D721Med (cell line): ENCODE measurements at places on chromosomes 4 and X.
A peak's percentile ranks its signal among the peaks of the same experiment; 100 is the strongest.

DNA sequence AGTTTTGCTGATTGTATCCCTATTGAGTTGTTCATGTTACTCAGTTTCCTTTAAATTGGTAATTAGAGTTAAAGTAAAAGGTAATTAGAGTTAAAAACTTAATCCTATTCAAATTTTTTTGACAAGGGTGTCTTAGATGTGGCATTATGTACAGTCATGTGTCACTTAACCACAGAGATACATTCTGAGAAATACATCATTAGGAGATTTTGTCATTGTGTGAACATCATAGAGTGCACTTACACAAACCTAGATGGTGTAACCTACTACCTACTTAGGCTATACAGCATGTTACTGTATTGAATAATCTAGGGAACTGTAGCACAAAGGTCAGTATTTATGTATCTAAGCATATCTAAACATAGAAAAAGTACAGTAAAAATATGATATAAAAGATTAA lies 39.2 kb downstream of the BEX3 start:
- DNase-seq: no peak

DNA sequence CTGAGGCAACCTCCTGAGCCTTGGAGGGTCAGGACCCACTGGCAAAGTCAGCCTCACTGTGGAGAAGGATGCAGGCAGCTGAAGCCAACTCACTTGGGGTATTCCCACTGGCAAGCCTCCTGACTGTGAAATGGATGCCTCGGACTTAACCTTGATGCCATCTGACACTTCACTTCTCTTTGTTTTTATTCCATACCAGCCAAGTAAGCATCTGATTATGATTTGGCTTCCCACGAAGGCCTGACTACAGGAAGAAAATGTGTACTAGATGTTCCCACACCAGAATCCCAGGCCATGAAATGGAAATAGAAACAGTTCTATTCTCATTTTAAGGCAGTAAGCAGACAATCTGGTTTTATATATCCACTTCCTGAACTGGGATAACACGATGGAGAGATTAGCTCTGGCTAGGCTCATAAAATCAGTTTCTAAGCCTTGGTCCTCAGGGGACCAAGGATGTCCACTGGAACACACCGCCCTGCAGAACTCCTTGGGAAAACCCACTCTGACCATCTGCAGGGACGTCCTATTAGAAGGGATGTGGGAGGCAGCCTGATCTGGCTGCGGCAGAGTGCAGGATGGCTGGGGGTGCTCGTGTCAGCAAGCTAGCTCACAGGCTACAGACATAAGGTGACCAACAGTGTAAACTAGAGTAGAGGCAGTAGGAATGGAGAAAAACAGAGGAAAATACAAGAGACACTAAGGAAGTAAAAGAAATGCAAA lies 89.3 kb downstream of the TSPAN5 start:
- no peak for DNase-seq

GRCh38 chr4:113823291-113823659 lies 61.7 kb upstream of the CAMK2D start:
- no peak for DNase-seq

DNA sequence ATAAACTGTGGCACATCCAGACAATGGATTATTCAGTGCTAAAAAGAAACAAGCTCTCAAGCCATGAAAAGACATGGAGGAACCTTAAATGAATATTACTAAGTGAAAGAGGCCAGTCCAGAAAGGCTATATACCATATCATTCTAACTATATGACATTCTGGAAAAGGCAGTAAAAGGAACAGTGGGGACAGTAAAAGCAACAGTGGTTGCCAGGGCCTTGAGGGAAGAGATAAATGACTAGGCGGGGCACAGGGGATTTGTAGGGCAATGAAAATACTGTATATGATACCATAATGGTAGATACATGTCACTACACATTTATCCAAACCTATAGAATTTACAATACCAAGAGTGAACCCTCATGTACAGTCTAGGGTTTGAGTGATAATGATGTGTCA lies 115.3 kb downstream of the ATP8A1 start:
- no peak for DNase-seq

DNA sequence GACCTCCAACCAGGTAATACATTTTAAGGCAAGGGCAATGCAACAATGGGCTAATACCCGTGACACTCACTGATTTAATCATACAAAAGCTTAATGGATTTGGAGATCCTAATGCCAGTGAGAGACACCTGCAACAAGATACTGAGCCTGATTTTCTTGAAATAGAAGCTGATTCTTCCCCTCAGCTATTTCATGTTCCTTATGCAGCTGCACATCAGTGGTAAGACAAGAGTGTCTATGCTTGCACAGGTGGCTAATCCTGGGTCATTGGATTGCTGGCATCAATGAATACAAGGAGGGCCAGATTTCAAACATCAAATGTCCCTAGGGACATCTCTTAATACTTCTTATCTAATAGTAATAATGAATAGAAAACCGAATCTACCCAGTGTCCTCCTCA lies 139.7 kb downstream of the PPARGC1A start:
- DNase-seq: no peak

- DNase-seq: no peak
These were observed 86.2 kb downstream of the WNK3 start for GRCh38 chrX:54271664-54272063.

GRCh38 chr4:62053974-62054373 lies 853.8 kb downstream of the ADGRL3 start:
- DNase-seq: no peak

GRCh38 chr4:88533937-88534750 lies 10.6 kb upstream of the PYURF start:
- DNase-seq: no peak

DNA sequence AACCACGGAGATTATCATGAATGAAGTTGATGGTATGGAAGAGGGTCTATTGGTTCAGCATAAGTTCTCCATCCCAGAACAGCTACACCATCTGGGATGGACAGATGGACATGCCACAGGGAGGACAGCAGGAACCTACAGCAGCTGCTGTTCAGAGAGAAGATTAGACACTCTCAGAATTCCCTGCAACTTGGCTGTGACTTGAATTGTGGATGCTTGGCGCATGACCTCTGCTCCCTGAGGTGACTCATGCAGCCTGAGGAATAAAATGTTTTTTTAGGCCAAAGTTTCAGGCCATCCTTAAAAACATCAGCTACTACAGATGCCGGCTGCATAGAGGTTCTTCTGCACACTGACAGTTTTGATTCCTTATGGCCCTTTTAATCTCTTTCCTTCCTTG lies 97.3 kb downstream of the RS1 start:
- DNase-seq: no peak

- no peak for DNase-seq
These were observed 29.3 kb downstream of the FAM199X start for GRCh38 chrX:104195489-104196084.

GRCh38 chr4:95552942-95553550 lies 4.3 kb upstream of the UNC5C start:
- DNase-seq: no peak

DNA sequence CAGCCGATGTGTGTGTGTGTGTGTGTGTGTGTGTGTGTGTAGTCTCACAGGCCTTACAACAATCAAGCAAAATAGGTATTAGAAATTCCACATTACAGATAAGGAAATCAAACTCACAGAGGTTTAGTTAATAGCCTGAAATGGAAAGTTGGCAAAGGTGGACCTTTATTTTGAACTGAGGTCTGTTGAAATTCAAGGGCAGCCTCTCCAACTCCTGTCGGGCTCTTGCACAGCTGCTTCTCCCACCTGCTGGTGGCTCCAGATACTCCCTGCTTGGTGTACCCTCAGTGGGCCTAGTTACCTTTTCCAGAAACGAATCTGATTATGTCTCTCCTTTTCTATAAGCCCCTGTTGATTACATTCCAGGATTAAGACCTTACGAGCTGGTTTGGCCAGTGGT lies 195.9 kb downstream of the MGST2 start:
- DNase-seq: no peak

GRCh38 chrX:56763556-56764152 lies 34.6 kb downstream of the NBDY start:
- no peak for DNase-seq

DNA sequence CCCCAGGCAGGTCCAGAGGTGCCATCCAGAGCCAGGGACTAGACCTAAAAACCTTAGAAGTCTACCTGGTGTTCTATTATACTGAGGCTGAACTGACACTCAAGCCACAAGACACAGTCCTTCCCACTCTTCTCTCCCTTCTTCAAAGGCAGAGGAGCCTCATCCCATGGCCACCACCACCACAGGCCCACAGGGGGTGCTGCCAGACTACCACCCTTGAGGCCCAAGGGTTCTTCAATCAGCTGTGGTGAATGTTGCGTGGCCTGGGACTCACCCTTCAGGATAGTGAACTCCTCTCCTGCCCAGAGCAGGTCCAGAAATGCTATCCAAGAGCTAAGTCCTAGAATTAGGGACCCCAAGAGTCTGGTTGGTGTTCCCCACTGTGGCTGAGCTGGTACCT lies 17.5 kb upstream of the RFC1 start:
- DNase-seq: no peak

GRCh38 chr4:153095448-153096204 lies 108.6 kb upstream of the TRIM2 start:
- DNase-seq: no peak

- DNase-seq: no peak
These were observed 202.7 kb upstream of the KLF3 start for GRCh38 chr4:38461342-38461741.

DNA sequence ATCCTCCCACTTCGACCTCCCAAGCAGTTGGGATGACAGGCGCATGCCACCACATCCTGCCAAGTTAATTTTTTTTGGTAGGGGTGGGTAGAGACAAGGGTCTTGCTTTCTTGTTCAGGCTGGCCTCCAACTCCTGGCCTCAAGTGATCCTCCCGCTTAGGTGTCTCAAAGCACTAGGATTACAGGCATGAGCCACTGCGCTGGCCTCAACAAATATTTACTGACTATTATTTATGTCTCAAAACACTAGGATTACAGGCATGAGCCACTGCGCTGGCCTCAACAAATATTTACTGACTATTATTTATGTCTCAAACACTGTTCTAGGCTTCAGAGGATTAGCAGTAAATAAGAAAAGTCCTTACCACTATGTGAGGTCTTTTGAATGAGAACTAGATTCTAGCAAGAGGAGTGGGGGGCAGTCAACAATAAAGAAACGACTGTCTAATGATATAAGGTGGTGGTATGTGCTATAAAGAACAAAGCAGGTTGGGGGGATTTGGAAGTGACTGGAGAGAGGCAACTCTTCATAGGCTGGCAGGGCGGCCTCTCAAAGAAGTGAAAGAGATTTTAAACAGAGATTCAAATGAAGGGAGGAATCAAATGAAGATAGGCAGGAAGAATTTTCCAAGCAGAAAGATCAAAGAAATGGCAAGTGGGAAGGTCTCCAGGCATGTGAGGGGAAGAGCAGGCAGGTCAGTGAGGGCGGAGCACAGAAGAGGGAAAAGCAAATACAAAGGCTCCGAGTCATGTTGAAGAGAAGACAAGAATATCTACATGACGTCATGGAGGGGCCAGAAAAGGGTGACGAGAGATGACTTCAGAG lies 12.7 kb upstream of the ACSL1 start:
- no peak for DNase-seq

DNA sequence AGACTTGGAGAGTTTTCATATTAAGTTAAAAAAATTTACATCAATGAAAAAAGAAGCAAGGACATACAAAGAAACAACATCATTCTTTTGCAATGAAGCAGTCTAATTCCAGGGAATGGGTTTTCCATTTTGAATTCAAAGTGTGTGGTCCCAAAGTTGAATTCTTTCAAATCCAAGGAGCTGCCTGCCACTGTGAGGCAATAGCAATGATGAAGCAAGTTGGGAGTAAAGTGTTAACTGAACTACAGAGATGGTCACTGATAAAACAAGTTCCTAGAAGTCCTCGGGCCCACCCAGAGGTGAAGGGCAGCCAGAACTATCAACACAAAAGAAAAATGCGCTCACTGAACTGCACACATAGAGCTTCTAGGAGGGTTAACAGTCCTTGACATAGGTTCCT lies 115.9 kb downstream of the RAB28 start:
- DNase-seq: no peak

- no peak for DNase-seq
These were observed 214.0 kb upstream of the LEF1 start for GRCh38 chr4:108382751-108383150.

- DNase-seq: no peak
These were observed 181.8 kb downstream of the DCLK2 start for GRCh38 chr4:150259861-150260567.

- DNase-seq: peak; percentile 44
These were observed 151.8 kb downstream of the SLC7A11 start for GRCh38 chr4:138090150-138090917.

DNA sequence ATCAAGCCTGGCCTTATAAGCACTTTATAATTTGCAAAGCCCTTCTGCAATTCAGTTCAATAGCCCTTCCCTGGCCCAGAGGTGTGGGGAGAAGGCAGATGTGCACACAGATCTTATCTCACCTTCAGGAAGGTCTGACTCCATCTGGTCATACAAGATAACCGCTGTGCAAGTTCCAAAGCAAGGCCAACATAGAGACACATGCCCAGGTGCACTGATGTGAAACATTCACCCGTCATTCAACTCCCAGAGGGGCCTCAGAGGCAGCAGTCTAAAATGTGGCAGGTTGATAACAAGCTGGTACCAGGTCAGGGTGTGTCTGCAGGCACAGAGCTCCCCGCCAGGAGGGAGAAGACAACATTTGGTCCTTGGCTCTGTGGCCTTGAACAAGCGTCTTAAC lies 10.9 kb upstream of the WFS1 start:
- DNase-seq: no peak

- DNase-seq: no peak
These were observed 20.8 kb downstream of the ENPP6 start for GRCh38 chr4:184196730-184197385.

GRCh38 chrX:65406532-65406931 lies 128.1 kb downstream of the LAS1L start:
- no peak for DNase-seq

DNA sequence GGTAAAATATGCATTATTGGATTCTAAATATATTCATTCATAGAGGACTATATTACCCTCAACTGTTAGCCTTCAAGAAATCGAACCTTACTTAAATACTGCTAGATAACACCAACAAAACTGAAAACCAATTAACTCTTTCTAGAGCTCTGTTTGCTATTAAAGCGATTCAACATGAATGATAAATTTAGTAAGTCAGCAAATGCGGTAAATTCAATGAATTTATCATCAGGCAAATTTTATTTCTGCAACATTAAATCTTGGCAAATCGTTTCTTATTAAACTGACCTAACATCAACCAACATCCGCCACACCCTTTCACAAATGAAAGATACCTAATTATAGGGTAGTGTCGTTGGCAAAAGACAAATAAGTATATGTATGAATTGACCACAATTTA lies 26.4 kb upstream of the HELT start:
- no peak for DNase-seq

- DNase-seq: no peak
These were observed 23.8 kb downstream of the COL25A1 start for GRCh38 chr4:109278594-109279031.

GRCh38 chr4:97646997-97647396 lies 496.3 kb downstream of the STPG2 start:
- DNase-seq: no peak

- DNase-seq: no peak
These were observed 101.2 kb downstream of the TRAPPC11 start for GRCh38 chr4:183760326-183760725.
